ENCODE measurements at places on chromosomes 3 and 15.

GRCh38 chr3:151278230-151278629, at the start of gene P2RY14:
P2RY14 (minus strand) TSS chr3:151278542; CDS start chr3:151214316, 64,226 bp downstream.
- DNase-seq, result no peak

- no peak for DNase-seq
Observed at GRCh38 chr15:81184188-81184587, 12.5 kb upstream of the IL16 start.

DNA sequence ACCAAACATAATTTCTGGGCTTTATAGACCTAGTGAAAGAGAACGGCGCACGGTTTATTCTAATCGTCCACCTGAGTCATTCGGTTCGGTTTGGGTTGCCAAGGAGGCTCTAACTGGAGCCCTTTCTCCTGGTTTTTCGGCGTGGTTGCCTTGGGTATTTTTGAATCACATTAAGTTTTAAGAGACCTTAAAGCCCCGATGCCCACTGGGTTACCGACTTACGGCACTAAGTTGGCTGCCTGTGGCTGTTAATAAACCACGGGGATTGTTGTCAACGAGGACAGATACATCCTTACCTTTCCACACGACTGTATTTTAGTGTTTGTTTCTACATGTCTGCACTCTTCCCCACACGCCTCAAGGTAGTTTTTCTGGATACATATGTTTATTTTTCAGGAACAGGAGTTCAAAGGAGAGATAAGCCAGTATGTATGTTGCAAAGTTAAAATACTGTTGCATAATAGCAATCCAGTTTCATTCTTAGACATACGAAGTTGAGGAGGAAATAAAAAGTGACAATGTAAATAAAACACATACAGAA, 1.2 kb upstream of the ANP32A start:
- no peak for DNase-seq

GRCh38 chr3:192354687-192355086, 372.7 kb downstream of the FGF12 start:
- no peak for DNase-seq

DNA sequence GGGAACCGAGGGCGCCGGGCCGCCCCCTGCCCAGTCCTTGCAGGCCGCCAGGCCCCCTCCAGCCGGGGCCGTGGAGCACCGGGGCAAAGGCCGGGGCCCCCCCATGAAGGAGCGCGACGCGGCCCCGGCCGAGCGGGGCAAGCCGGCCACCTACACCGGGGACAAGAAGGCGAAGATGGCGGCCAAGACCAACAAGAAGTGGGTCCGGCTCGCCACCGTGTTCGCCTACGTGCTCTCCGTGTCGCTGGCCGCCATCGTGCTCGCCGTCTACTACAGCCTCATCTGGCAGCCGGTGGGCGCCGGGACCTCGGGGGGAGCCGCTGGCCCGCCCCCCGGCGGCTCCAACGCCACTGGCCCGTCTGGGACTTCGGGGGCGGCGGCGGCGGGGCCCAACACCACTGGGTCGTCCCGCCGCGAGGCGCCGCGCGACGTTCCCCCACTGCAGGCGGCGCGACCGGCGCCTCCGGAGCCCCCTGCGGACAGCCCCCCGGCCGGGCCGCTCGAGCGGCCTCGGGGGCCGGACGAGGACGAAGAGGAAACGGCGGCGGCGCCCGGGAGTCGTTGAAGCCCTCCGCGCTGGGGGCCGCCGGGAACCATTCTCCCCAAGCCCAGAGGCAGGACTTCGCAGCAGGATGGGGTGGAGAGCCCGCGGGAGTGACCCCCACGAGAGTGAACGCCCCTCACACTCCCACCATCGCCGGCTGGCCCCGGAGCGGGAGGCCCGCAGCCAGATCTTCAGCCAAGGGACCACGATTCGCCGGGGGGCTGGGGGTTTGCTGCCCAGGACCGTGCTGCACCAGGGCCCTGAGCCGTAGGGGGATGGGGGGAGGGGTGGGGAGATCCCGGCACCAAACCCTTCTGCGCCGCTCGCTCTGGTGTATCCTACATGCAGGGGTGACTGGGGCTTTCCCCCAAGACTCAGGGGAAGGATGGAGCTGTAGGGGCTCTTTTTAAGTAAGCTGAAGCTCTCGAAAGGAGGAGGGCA, 753 bp downstream of the INAFM2 start:
- no peak for DNase-seq

DNA sequence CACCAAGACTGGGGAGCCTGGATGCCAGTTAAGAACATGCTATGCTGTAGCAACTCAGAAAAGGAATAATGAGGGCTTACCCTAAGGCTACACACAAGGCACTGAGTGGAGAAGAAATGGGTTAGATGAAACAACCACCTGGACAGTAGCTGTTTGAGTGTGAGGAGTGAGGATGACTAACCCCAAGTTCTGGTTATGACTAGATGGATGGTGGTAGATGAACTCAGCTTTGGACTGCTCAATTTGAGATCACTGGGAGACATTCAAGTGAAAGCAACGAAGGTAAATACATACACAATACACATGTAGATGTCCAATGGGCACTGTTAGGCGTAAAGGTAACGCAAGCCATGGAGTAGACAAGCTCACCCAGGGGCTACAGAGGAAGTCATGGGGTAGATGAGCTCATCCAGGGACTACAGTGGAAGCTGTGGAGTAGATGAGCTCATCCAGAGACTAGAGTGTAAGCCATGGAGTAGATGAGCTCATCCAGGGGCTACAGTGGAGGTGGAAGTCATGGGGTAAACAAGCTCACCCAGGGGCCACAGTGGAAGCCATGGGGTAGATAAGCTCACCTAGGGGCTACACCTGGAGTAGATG, 98.3 kb downstream of the ANO10 start:
- DNase-seq, result no peak

GRCh38 chr3:113423699-113424098, 17.6 kb downstream of the CFAP44 start:
- DNase-seq, result no peak

GRCh38 chr3:60584250-60584649, 667.0 kb downstream of the FHIT start:
- DNase-seq, result no peak

GRCh38 chr15:61794881-61795280, 265.4 kb downstream of the VPS13C start:
- no peak for DNase-seq

- no peak for DNase-seq
Observed at GRCh38 chr15:100277087-100277855, 64.5 kb downstream of the ADAMTS17 start.

- DNase-seq, result no peak
Observed at GRCh38 chr3:13041113-13041776, 32.0 kb downstream of the IQSEC1 start.

DNA sequence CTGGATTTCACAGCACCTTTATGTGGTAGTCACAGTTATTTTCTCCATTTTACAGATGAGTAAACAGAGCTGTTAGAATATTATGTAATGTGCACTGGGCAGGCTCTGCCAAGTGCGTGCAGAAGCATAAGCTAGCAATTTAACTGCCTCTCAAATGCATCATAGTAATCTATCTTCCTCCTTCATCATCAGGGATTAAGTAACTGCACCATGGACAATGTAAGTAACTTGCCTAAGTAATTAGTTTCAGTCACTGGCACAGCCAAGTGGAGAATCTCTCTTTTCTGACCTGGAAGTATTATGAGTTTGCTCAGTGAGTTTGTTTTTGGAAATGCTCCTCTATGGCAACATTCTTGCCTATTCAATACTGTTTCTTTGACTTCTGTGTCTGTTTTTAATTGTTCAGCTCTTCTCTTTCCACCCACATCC, 260.5 kb downstream of the PTPRG start:
- DNase-seq, result no peak

DNA sequence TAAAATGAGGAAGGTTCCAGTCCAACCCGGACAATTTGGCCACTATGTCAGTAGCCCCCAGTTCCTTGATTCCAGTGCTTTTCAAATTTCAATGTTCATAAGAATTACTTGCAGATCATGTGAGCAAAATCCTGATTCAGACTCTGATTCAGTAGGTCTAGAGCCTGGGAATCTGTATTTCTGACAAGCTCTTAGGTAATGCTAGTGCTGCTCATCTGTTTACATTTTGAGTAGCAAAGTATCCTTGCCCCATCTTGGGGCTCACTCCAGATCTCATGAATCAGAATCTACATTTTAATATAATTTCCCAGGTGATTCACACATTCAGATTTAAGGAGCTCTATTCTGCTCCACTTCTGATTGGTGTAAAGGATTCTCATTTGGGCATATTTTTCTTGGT, 142.0 kb downstream of the NAALADL2 start:
- DNase-seq, result no peak

DNA sequence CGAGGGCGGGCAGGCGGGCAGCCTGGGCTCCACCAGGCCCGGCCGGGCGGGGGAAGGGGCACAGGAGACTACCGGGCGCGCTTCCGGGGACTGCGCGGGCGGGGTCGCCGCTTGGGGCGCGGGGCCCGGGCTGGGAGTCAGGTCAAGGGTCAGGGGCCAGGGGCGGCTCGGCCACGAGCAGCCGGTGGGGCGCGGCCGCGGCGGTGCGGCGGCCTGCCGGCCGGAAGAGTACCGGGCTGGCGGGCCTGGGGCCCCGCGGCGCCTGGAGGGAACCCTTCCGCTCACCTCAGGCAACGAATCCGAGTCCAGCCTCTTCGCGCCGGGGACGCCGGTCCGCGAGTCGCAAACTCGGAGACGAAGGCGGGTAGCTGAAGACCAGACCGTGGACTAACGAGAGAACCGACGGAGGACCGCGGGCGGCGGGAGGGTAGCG, 225 bp downstream of the RHOA start:
- no peak for DNase-seq

DNA sequence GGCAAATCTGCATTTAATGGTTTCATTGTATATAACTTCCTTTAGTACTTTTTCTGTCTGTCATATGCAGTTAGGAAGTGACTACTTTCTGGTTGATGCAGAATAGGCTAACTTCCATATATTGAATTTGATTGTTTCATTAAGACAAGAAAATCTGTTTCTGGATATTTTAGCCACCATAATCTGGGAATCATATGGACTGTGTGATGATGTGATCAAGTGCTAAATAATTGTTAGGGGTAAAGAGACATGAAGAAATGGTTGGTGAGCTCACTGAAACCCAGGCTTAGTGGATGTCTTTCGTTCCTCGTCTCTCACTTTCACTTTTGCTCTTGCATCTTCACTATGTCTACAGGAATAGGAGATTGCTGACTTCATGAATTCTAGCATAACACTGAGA, 3.5 kb upstream of the MNS1 start:
- DNase-seq, result no peak

GRCh38 chr3:52092271-52092660, 35.9 kb upstream of the DUSP7 start:
- DNase-seq, result no peak

GRCh38 chr3:108295421-108296175, 750 bp upstream of the HHLA2 start:
- no peak for DNase-seq

- no peak for DNase-seq
Observed at GRCh38 chr3:11370966-11371365, 98.8 kb downstream of the ATG7 start.

DNA sequence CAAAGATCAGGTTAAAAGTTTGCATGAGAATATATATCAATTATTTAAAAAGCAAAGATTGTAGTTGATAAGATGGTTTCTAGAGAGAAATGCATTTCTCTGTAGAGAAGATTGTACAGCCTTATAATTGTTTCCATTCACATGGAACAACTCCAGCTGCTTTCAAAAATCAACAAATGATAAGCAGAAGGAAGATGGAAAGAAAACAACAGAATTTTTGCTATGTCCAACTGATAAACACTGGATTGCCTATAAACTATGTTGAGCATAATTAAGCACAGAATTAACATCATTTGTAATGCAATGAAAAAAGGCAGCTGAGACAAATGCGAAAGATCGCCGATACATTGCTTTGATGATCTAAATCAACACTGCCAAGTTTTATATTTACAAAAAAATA, 89.0 kb downstream of the C3orf85 start:
- no peak for DNase-seq

DNA sequence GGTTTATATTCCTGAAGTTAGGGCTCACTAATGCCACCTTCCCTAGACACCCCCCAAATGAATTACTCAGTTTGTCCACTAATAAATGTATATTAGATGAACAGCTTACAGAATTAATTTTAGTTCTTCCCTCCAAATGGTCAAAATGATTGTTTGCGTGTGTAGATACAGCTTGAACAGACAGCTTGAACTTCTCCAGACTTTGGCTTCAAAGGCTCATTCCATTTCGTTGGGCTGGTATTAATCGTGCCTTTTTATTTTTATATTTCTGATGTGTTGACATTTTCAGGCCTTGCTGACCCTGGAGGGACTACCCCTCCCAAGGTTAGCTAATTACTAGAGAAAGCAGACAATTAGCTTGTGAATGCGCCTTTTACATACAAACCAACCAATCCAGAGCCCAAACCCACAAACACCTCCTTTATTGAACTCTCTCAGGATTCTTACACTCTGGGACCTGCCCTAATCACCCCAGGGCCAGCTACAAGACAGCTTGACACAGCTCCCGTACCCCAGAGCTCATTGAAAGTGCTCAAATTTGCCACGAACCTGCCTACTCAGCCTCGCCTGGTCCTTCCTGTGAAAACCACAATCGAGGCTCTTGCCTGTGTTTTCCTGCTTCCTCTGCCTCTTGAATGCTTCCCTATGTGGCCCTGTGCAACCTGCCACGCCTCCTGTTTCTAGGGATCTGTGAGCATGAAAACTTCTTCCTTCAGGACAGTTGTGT, 40.3 kb downstream of the RPL22L1 start:
- no peak for DNase-seq

DNA sequence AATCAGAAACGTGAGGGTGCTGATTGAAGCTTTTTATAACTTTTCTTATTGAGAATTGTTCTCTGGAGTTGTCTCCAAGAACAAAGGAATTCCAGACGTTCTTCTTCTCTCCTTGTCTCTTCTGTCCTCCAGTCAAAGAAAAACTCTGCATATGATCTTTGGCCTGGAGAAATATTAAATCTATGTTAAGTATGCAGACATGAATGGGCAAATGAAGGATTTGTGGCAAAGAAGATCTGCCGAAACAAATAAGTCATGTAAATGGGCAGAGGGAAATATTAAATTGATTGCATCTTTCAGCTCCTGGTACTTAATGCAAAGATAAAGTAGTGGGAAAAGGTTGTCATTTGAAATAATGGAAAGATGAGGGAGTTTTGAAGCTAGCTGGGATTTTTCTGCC, 74.9 kb downstream of the IGF1R start:
- no peak for DNase-seq

- no peak for DNase-seq
Observed at GRCh38 chr3:108959017-108959416, 5.3 kb upstream of the GUCA1C start.

DNA sequence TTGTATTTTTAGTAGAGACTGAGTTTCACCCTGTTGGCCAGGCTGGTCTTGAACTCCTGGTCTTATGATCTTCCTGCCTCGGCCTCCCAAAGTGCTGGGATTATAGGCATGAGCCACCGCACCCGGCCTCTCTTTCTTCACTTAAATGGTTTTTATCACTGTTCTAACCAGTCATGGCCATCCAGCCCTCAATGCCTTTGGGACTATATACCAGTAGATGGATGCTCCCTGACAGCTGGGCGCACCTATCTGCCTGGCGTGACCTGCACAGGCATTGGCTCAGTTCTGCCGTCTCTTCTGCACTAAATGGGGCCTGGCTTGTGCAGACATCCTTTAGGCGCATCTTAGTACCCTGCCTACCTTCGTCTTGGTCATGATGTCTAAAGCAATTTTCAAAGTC, 233.4 kb downstream of the ADAMTS17 start:
- no peak for DNase-seq

GRCh38 chr3:29318251-29318650, 37.4 kb downstream of the RBMS3 start:
- DNase-seq, result no peak

- no peak for DNase-seq
Observed at GRCh38 chr3:189324538-189325138, 152.9 kb downstream of the TPRG1 start.

All from D721Med (cell line).